Stimulated activated naive CD8-positive, alpha-beta T cell treated with anti-CD3 and anti-CD28 coated beads, Interleukin-15, amount 100 ng/mL, for 72 hours (primary cell): ENCODE measurements at places on chromosomes 16 and 17.

GRCh38 chr16:59021751-59022150 is 287.6 kb upstream of the GOT2 start:
- DNase-seq: no peak

- no peak for DNase-seq
Measured at GRCh38 chr16:47939680-47940079, 216.1 kb downstream of the ABCC12 start.

DNA sequence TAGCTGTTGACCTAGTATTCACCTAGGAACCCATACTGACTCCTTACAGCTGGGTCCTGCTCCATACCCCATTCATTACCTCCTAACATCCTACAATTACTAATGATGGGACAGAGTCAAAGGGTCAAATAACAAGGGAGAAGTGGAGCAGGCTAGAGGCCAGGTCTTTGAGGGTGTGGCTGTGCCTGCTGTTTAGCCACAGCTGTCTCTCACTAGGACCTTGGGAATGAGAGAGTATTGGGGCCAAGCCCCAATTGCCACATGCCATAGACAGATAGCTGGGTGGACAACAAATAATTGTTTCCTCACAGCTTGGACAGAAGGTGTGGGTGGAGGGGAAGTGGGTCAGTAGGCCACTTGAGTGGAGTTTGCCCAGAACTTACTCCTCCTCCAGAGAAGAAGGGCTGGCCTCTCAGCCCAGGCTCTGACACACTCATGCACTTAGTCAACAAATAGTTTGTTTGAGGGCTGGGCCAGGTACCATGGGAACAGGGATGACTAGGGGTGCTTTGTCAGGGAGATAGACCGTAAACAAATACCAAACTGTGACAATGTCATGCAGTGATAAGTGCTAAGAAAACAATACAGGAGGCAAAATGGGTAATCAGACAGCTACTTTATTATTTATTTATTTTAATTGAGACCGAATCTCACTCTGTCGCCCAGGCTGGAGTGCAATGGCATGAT is 10.2 kb upstream of the CENPT start:
- no peak for DNase-seq

- DNase-seq: no peak
Measured at GRCh38 chr17:53390575-53390974, 432.2 kb upstream of the KIF2B start.

GRCh38 chr17:75262112-75262606 is 480 bp downstream of the MRPS7 start:
- DNase-seq: no peak

- DNase-seq: no peak
Measured at GRCh38 chr17:63480192-63480784, 3.4 kb downstream of the ACE start.

- DNase-seq: peak; percentile 89
Measured at GRCh38 chr16:807347-808084, 7.0 kb upstream of the GNG13 start.

DNA sequence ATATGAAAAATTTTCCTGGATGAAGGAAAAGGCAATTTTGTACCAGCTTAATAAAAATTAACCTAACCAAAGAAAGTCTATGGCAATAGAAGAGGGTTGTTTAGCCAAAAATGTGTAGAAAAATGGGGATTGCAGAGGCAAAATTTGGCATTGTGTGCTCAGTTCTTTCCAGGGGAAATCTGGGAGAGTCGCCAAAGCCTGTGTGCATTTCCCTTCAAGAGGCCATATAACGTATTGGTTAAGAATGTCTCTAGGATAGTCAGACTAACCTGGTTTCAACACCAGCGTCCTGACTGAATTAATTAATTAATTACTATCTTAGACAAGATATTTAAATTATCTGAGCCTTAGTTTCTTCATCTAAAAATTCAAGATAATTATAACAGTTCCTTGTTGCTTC is 44.8 kb upstream of the HLF start:
- DNase-seq: no peak

DNA sequence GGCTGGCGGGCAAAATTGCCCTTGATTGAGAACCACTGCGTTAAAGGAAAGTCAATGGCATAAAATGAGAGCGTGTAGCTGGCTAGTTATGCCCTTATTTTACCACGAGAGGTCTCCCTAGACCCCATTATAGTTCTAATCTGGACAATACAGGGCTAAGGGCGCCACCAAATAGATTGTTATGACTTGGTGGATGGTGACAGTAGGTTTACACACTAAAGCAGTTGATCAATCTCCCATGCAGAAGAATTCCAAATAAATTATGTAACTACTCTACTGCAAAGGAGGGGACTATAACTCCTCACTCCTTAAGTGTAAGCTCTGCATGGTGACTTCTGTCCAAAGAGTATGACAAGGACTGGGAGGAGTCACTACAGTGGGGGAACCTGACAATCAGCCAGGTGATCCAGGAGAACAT is 20.4 kb upstream of the YPEL2 start:
- peak; percentile 51 for DNase-seq

DNA sequence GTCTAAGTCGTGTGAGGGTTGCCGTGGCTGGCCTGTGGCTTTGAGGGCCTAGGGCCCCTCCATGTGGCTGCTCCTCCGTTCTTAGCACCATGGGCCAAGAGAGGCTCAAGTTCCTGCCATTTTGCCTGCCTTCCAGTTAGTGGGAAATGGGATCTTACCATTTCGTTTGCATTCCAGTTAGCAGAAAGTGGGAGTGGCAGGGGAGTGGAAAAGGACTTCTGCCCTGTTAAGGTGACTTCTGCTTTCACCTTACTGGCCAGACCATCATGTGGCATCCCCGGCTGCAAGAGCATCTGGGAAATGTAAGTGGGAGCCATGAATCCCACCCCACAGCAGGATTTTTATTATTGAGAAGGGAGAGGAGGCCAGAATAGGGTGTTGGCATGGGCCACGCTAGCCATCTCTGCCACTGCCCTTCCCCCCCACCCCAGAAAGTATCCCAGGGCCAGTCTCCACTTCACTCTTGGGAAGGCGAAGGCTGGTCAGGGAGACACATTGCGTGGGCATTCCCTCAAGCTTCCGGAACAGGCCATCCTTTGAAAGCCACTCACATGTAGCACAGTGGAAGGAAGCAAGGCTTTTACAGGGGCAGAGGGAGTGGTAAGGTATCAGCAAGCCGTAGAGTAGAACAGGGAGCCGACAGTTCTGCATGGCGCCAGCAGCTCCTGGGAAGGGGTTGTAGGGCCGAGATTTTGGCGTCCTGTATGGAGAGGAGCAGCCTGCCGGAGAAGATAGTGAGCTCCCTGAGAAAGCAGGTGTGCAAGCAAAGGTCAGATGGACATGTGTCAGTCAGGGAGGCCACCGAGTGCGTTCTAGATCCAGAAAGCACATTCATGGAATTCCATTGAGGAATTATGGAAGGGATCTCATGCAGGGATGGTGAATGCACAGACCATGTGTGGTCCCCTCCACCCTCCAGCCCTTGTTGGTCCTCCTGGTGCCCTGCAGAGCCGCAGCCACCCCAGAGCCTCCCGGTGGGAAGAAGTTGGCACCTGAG is 33.4 kb downstream of the CMIP start:
- DNase-seq: no peak

DNA sequence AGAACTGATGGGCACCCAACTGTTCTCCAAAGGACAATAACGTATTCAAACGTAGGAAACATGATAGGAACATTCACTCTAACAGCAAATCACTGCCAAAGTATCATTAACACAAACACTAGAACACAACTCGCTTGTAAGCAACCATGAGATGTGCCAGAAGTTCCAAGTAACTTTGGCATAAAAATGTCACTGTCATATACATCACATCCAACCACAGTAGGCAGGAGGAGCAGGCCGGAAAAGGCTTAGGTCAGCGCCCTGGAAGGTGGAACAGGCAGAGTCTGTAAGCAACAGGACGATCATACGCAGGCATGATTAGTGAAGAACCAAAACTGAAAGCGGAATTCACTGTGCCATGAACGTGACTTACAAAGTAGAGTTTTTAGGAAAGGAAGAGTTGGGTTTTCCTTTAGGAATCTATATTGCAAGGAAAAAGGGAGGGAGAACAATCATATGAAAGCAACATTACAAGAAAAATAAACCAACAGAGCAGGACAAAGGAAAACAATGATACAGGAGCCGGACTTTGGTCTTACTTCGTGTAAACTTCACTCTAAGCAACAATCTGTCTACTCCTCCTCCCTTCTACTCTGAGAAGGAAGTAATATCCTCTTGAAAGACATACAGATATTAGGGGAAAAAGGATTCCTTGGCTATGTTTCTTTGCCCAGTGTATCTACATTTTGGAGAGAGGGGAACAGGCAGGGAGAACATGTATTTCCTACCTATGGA is 52.3 kb downstream of the YWHAE start:
- no peak for DNase-seq

DNA sequence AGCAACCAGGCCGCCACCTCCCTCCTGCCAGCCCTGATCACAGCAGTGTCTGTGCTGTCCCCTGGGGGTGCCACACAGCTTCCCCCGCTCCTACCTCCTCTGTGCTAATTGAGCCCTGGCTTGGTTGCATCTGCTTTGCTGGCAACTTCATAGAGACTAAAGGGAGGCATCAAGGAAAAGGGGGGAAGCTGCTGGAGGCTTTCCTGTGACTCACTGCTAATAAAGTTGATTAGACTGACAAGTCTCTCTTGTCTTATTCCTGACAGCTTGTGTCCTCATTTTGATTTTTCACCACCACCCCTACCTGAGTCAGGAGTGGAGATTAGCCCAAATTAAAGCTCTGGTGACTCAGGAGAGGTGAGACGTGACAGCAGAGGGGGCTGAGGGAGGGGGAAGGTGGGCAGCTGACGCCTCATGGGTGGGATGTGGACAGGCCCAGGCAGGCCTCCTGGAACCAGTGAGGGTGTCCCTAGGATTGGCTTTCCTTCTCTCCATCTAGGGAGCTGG is 310.0 kb downstream of the CBLN1 start:
- DNase-seq: no peak

DNA sequence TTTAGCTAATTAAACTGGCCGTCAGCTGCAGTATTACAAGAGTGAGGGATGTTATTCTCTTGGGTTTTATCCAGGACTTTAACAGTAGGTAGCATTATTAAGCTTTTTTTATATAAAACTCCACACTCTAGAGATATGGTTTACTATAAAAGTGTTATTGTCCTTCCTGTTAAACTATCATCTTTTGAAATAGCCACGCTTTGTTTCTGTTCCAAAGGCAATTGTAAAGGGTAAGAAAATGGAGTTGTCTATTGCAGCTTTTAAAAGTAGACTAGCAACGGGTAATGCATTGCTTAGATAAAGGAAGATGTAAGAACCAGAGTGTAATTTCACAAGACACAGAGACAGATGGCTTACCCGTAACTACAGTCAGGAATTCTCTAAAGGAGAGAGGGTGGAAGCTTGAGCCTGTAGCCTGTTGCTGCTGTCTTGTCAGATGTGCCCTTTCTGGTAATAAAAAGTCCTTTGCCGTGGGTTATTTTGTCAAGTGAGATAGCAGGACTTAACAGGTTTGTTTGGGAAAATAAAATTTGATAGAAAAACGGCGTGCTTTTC is 56.4 kb downstream of the WWOX start:
- no peak for DNase-seq

- DNase-seq: no peak
Measured at GRCh38 chr17:72158895-72159885, 38.4 kb downstream of the SOX9 start.

- DNase-seq: no peak
Measured at GRCh38 chr17:21152731-21153130, 26.0 kb downstream of the DHRS7B start.

GRCh38 chr16:64453646-64454045 is 668.2 kb downstream of the CDH11 start:
- DNase-seq: no peak

DNA sequence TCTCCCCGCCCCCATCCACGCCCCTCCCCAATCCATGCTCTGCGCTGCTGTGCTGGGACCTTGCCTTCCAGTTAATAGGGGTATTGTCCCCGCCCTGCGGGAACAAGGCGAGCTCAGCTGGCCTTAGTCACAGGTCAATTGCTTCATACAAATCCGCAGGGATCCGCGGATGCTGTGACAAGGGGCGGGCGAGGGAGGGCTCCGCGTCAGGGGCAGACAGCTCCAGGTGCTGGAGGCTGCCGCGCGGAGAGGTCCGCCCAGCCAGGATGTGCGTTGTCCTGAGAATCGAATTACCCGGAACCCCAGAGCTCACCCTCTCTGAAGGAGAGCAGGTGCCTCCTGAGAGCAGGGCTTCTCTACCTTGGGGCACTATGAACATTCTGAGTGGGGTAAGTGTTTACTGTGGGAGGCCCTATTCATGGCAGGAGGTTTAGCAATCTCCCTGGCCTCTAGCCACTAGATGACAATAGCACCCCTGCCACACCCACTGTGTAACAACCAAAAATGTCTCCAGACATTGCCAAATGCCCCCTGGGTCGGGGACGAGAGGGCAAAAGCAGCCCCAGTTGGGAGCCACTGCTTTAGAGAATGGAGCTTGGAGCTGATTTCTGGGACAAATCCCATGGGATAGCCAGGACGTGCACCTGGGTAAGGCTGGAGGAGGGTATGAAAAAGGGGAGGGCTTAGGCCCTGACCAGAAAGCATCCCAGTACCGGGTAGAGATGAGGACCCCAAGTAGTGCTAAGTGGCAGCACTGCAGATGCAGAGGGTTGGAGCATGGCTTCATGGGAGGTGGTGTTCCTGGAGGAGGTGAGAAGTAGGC is 138.2 kb downstream of the CYLD start:
- no peak for DNase-seq

DNA sequence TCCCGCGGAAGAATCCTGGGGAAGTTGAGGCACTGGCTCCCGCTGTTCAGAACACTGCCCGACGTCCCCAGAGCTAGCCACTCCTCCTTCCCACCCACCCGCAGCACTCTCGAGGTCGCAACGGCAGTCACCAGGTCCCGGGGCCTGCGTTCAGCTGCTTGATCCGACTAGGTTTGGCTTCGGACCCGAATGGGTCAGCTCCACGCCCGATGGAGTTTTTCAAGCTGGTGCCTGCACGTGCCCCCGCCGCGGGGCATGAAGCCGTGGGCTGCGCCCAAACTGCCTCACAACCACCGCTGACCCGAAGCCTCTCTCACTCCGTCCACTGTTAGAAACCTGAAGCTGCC is 12.4 kb upstream of the ODF4 start:
- no peak for DNase-seq

DNA sequence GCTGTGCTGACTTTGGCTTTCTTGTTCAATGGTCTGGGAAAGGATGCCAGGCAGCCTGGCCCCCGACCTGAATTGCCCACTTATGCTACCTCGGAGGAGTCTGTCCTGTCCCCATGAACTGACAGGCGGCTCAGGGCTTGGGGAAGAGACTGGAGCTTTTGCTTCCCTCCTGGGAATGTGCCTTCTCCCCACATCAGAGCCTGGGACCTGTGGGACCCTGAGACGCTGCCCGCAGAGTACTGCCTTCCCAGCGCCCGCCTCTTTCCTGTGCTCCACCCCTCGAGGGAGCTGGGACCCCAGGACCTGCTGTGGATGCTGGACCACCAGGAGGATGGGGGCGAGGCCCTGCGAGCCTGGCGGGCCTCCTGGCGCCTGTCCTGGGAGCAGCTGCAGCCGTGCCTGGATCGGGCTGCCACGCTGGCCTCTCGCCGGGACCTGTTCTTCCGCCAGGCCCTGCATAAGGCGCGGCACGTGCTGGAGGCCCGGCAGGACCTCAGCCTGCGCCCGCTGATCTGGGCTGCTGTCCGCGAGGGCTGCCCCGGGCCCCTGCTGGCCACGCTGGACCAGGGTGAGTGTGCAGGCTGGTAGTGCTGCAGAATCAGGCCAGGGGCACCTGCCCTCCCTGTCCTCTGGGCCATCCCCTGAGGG is 18.5 kb downstream of the FCSK start:
- no peak for DNase-seq
